ENCODE measurements at places on chromosomes 5 and 9. TPM values are rescaled to one million over a fixed set of nuclear protein-coding genes. Genes with fewer than 3 reads are reported as not detected.

LHX3 gene
- not detected for polyA plus RNA-seq

GRCh38 chr5:76717222-76718083 is 1.5 kb downstream of the F2R start:
- H3K4me3 ChIP-seq, result peak overlapping the region; percentile 83
- no peak for DNase-seq
- H3K36me3 ChIP-seq, result peaks cover 9% of the 10 kb centered on the region
- peaks cover 18% of the 10 kb centered on the region for H3K4me1 ChIP-seq
- peak overlapping the region; percentile 77 for H3K27ac ChIP-seq
- no peaks in the 10 kb centered on the region for H3K27me3 ChIP-seq

DNA sequence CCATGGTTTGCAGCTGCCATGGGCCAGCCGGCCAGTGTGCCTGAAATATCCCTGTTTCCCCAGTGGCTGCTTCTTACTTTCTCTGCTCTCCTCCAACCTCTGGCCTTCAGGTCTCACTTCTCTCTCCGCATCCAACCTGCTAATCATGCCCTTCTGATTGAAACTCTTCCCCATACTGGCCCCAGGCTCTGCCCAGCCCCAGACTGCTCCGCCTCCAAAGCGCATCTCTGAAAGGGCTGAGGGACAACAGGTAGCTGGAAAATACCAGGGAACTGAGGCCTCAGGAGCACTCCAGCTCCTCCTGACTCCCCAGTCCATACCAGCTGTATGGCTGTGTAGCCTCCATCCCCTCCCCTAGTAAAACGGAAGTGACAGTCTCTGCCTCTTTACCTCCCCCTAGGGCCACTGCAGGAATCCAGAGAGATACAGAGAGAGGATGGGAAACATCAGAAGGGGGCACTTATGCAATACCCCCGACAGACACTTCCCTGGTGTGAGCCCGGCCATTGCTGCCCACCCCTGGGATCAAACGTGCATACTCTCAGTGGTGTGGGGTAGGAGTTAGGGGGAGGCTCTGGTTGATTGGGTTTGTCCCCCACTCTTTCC is 34.2 kb downstream of the PAX5 start:
- no peaks in the 10 kb centered on the region for H3K36me3 ChIP-seq
- H3K27me3 ChIP-seq, result peaks cover 7% of the 10 kb centered on the region
- no peak overlapping the region for H3K4me3 ChIP-seq
- H3K27ac ChIP-seq, result no peak overlapping the region
- no peak for DNase-seq
- H3K4me1 ChIP-seq, result no peaks in the 10 kb centered on the region

DCTN4 gene
- 22.8 TPM for polyA plus RNA-seq

- H3K4me3 ChIP-seq, result no peak overlapping the region
- no peaks in the 10 kb centered on the region for H3K36me3 ChIP-seq
Measured at GRCh38 chr5:132688536-132689339, 14.9 kb downstream of the IL4 start.

GRCh38 chr5:135310328-135310989 is 88.6 kb downstream of the MACROH2A1 start:
- DNase-seq, result no peak
- H3K27me3 ChIP-seq, result no peaks in the 10 kb centered on the region
- H3K27ac ChIP-seq, result no peak overlapping the region
- no peak overlapping the region for H3K4me3 ChIP-seq
- no peaks in the 10 kb centered on the region for H3K4me1 ChIP-seq

DNA sequence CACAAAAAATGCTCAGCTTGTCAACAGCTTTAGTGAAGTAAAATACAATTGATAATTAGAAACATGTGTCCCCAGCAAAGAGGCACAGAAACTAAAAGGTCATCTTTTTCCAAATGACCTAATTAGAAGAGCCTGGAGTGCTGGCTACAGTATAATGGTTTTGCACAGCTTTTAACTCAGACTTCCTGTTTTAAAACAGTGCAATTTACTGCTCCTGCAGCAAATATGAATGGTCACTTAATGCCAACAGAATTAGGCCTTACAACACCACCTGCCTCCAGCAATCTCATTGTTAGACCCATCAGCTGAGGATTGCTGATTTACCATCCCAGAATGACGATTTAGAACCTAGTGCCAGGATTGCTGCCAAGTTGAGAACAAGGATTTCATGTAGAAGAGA is 239.3 kb downstream of the CETN3 start:
- H3K36me3 ChIP-seq, result no peaks in the 10 kb centered on the region
- peaks cover 32% of the 10 kb centered on the region for H3K4me1 ChIP-seq
- H3K4me3 ChIP-seq, result no peak overlapping the region
- DNase-seq, result peak; percentile 37

PALM2AKAP2 gene
- 3.6 TPM for polyA plus RNA-seq

EGFL7 gene
- 43.0 TPM for polyA plus RNA-seq

EIF4E1B gene
- polyA plus RNA-seq, result not detected

DNA sequence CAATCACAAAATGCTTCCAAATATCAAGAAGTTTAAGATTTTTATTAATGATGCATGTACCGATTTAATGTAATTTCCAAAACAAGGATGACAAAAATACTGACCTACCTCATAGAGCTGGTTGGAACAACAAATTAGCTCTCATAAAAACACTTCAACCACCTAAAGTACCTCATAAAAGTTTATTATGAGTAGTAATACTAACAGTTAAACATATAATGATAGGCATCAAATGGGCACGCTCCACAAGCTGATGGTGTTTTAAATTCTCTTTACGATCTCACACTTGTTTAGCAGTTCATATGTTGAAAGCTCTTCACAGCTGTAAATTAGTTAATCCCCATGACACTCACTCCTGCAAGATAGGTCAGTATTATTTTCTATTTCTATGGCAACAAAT is 150.0 kb upstream of the KIF2A start:
- H3K27ac ChIP-seq, result no peak overlapping the region
- no peak for DNase-seq
- H3K4me3 ChIP-seq, result no peak overlapping the region
- H3K27me3 ChIP-seq, result no peaks in the 10 kb centered on the region
- no peaks in the 10 kb centered on the region for H3K4me1 ChIP-seq
- H3K36me3 ChIP-seq, result no peaks in the 10 kb centered on the region

SLC6A18 gene
- polyA plus RNA-seq, result not detected

DNA sequence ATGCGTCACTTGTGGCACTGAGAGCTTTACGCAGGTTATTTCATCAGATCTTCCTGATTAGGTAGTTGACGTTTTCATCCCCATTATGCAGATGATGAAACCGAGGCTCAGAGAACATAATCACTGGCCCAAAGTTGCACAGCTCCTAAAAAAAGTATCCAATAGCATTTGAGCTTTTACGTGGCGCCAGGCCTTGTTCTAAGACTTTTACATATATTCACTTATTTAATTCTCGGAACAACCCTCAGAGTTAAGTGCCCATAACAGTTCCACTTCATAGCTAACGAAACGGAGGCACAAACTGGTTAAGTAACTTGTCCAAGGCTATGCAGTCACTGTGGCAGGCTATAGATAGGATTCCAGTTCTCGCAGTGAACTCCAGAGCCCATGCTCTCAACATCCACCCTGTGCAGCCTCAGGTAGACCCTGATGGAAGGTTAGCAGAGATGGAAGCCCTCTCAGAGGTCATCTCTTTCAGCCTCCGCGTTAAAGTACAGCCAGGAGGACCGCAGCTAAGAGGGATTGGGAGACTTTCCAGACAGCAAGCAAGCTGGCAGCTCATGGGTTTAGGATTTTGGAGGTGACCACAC is 39.3 kb downstream of the AMBP start:
- no peak for DNase-seq
- H3K36me3 ChIP-seq, result peaks cover 46% of the 10 kb centered on the region
- H3K27me3 ChIP-seq, result no peaks in the 10 kb centered on the region
- no peak overlapping the region for H3K27ac ChIP-seq

FRMD3 gene
- polyA plus RNA-seq, result 1.3 TPM

- DNase-seq, result no peak
- H3K4me3 ChIP-seq, result no peak overlapping the region
- no peaks in the 10 kb centered on the region for H3K36me3 ChIP-seq
- no peaks in the 10 kb centered on the region for H3K27me3 ChIP-seq
- H3K27ac ChIP-seq, result no peak overlapping the region
- no peaks in the 10 kb centered on the region for H3K4me1 ChIP-seq
Measured at GRCh38 chr9:91163444-91163772, 198.3 kb downstream of the AUH start.

GRCh38 chr5:153660919-153661318 is 170.4 kb downstream of the GRIA1 start:
- H3K4me3 ChIP-seq, result no peak overlapping the region
- no peak overlapping the region for H3K27ac ChIP-seq
- H3K36me3 ChIP-seq, result no peaks in the 10 kb centered on the region
- no peaks in the 10 kb centered on the region for H3K27me3 ChIP-seq

GRCh38 chr5:980966-981365 is 27.6 kb upstream of the NKD2 start:
- no peaks in the 10 kb centered on the region for H3K36me3 ChIP-seq
- no peak overlapping the region for H3K27ac ChIP-seq
- H3K27me3 ChIP-seq, result peaks cover 6% of the 10 kb centered on the region
- H3K4me1 ChIP-seq, result no peaks in the 10 kb centered on the region
- DNase-seq, result no peak

- H3K27ac ChIP-seq, result no peak overlapping the region
- no peaks in the 10 kb centered on the region for H3K27me3 ChIP-seq
- DNase-seq, result no peak
Measured at GRCh38 chr5:102018690-102019089, 277.4 kb downstream of the SLCO4C1 start.

DNA sequence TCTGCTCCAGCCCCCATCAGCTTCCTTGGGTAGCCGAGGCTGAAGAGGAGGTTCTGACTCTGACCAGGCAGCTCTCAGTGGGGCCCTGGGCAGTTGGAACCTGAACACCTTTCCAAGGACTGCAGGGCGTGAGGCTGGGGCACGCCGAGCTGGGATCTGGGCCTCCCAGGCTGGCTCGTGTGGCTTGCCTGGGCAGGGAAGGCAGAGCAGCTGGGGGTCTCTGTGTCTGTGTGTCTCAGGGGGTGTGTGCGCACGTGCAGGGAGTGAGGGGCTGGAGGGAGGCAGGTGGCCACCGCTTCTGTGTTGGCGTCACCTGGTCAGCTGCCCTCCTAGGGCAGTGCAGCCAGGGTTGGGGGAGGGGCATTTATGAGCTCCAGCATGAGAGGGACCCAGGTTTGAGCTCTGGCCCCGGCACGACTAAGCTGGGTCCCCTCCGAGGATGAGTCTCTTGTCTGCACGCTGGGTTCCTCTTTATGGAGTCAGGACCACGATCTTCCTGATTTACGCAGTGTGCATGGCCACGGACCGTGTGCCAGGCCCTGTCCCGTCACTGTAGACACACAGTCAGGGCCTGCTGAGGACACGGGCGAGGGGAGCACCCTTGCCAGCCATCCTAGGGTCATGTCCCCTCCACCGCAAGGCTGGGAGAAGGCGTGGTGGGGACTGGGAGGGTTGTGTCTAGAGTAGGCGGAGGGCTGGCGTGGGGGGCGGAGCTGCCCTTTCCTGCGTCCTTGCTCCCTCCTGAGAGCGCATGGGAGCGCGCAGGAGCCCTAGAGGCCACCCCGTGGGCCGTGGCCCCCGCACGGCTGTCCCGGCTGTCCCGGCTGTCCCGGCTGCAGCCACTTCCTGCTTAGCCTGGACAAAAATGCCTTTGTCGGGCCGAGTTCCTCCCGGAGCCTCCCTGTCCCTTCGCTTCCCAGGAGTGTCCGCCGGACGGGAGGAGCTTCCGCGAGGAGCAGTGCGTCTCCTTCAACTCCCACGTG is 4.6 kb downstream of the ADAMTSL2 start:
- H3K27ac ChIP-seq, result no peak overlapping the region
- no peak for DNase-seq
- no peaks in the 10 kb centered on the region for H3K27me3 ChIP-seq

GRCh38 chr5:117681431-117682254 is 1107.0 kb upstream of the SEMA6A start:
- no peaks in the 10 kb centered on the region for H3K36me3 ChIP-seq
- H3K27ac ChIP-seq, result no peak overlapping the region
- no peaks in the 10 kb centered on the region for H3K4me1 ChIP-seq
- H3K4me3 ChIP-seq, result no peak overlapping the region
- peak; percentile 21 for DNase-seq

HBEGF gene
- polyA plus RNA-seq, result 59.8 TPM

GRCh38 chr5:79727451-79728355 is 38.1 kb downstream of the CMYA5 start:
- no peak overlapping the region for H3K4me3 ChIP-seq
- DNase-seq, result no peak
- no peaks in the 10 kb centered on the region for H3K27me3 ChIP-seq
- no peak overlapping the region for H3K27ac ChIP-seq

GRXCR2 gene
- polyA plus RNA-seq, result not detected

GRCh38 chr5:59798862-59799667 is 94.5 kb downstream of the PDE4D start:
- H3K36me3 ChIP-seq, result no peaks in the 10 kb centered on the region
- no peak for DNase-seq
- peaks cover 10% of the 10 kb centered on the region for H3K4me1 ChIP-seq
- H3K27me3 ChIP-seq, result no peaks in the 10 kb centered on the region
- no peak overlapping the region for H3K4me3 ChIP-seq

- H3K27me3 ChIP-seq, result no peaks in the 10 kb centered on the region
Measured at GRCh38 chr9:94919376-94920098, 193.0 kb downstream of the AOPEP start.

FAM151B gene
- polyA plus RNA-seq, result 1.2 TPM

ANKRD20A1 gene
- polyA plus RNA-seq, result not detected

DNA sequence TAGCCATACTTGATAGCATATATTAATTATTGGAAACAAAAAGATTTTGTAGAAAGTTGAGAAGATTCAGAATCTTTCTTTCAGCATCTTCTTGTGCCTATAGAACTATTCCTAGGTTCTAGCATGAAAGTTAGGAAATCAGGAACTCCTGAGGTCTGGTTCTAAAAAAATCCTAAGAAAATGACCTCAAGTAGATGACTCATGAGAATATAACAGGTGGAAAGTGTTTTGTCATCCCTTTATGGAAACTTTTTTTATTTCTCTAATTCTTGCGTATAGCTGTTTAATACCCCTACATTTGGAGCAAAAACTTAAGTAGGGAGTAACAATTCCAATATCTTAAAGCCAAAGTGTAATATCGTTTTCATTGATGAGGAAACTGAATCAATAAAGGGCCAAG is 574.1 kb downstream of the NR2F1-AS1 start:
- no peak for DNase-seq
- no peak overlapping the region for H3K27ac ChIP-seq
- no peaks in the 10 kb centered on the region for H3K36me3 ChIP-seq
- H3K4me1 ChIP-seq, result no peaks in the 10 kb centered on the region
- no peaks in the 10 kb centered on the region for H3K27me3 ChIP-seq

DNA sequence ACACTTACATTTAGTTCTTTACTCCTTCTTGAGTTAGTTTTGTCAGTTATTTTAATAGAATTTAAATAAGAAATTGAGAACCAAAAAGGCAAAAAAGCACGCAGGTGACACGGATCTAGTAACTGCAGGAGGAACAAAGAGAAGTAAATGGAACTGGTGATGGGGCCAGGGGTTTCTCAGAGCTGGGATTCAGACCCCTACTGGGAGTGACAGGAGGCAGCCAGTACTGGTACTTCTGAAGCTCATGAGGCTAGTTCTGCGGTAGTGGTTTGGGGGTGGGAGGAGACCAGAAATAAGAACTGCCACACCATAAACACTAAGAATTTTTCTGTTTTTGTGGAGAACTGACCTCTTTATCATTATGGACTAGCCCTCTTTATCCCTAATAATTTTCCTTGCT is 48.2 kb downstream of the OXCT1 start:
- H3K27me3 ChIP-seq, result no peaks in the 10 kb centered on the region
- H3K4me1 ChIP-seq, result no peaks in the 10 kb centered on the region
- DNase-seq, result no peak
- H3K27ac ChIP-seq, result no peak overlapping the region
- no peak overlapping the region for H3K4me3 ChIP-seq

HEMGN gene
- not detected for polyA plus RNA-seq

- no peaks in the 10 kb centered on the region for H3K36me3 ChIP-seq
- no peak overlapping the region for H3K27ac ChIP-seq
- H3K4me3 ChIP-seq, result no peak overlapping the region
- DNase-seq, result no peak
- H3K27me3 ChIP-seq, result peaks cover 41% of the 10 kb centered on the region
Measured at GRCh38 chr5:1002836-1003235, 5.8 kb upstream of the NKD2 start.
